Activated CD4-positive, CD25-positive, alpha-beta regulatory T cell treated with anti-CD3 and anti-CD28 coated beads, Interleukin-2, amount 50 U/mL, for 72 hours (primary cell): ENCODE measurements at places on chromosomes 2 and 18.

DNA sequence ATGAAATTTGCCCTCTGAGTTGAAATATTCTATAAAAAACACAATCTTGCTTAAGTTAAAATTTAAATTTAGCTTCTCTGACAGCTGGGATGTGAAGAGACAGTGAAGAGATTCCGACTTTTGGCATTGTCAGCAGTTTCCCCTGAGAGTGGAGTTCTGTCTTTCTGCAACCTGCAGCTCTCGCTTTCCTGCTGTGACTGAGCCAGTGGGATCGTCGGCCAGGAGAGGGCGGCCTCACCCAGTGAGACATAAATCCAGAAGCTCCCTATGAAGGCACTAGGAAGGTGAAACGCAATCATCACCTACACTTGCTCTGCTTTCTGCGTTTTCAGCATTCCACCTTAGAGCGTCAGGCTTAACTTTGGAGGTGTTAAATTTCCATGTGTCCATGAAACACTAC is 75.4 kb upstream of the HNMT start:
- DNase-seq, result no peak

- peak; percentile 51 for DNase-seq
Measured at GRCh38 chr2:236568068-236568921, 1.3 kb upstream of the ACKR3 start.

DNA sequence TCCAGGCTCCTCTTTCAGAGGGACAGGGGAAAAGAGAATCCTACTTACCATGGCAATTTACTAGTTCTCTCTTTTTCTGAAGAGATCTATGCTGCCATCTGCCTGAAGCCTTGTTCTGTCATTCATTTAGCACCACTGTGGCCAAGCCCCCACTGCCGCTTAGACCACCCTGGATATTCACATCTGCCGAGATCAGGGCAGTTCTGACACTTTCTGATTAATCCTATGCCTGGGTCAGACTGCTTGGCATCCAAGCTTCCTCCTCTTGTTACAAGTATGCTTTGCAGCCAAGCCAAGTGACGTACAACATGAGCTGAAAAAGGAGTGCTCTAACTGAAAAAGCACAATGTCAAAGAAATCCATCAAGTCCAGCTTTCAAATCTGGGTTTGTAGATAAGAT is 332.6 kb downstream of the SUCLG1 start:
- DNase-seq, result no peak

DNA sequence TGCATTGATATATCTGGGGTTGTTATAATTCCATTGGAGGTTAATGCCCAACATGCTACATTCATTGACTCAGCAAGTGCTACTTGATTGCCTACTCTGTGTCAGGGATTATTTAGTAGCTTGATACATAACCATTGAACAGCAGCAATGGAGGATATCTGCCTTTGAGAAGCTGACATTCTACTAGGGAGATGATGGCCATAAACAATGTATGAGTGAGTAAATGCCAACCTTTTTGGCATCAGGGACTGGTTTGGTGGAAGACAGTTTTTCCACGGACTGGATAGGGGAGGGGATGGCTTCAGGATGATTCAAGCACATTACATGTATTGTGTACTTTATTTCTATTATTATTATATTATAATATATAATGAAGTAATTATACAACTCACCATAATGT is 31.9 kb upstream of the TOGARAM2 start:
- DNase-seq, result no peak

DNA sequence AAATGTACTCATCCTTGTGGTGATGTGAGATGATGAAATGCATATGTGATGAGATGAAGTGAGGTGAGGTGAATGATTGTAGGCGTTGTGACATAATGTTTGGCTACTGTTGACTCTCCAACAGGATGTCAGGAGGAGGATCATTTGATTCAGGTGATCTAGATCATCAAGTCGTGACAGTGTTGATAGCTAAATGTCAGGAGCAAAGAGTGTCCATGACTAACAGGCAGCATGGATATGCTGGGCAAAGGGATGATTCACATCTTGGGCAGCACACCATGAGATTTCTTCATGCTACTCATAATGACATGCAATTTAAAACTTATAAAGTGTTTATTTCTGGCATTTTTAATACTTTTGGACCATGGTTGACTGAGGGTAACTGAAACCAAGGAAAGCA is 40.2 kb upstream of the UBXN4 start:
- DNase-seq, result no peak
